ENCODE measurements at places on chromosomes 3 and 15.

GRCh38 chr3:67649681-67650080, 4.7 kb downstream of the SUCLG2 start:
- no peak for DNase-seq

GRCh38 chr15:38672814-38673670, 108.4 kb upstream of the RASGRP1 start:
- no peak for DNase-seq

- DNase-seq, result no peak
Observed at GRCh38 chr3:141940194-141940776, 63.8 kb downstream of the ATP1B3 start.

DNA sequence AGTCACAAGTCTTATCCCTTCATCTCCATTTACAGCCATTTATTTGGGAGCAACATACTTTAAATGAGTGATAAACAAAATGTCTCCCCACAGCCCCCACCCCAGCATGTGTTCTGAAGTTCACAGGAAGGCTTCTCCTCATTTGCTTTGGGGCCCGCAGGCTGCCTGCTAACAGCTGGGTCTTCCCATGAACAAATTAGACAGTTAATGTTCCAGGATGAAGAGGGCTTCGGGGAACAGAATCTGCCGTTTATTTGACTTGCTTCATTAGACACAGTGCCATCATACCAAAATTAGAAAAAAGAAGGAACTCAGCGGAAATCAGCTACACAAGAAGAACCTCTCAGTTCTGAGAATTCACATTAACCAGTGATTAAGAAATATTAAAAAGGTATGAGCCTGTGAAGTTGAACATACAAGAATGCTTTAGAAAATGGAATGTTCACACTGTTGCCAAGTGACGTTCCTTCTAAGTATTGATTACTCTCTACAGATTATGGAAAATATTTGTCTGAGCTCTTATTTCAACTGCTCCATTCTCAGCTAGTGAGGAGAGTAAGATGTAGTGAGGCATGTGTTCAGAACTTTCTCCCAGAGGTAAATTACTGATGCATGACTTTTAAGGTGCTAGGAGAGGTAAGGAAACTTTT, 107.5 kb upstream of the THBS1 start:
- no peak for DNase-seq

DNA sequence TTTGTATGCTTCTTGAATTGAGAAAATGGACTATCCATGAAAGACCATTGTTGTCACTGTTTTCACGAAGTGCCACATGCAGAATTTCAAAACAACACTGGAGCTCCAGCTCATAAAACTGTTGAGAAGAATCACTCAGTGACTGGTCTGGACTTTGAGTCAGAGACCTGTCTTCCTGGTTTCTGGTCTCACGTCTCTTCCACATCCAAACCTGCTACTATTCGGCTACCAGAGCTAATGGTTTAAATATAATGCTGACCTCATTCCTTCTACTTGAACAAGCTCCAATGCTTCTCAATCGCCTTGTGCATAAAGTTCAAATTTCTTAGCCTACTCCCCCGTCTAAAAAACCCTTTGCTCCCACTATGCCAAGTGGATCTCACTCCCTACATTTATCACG, 227.9 kb upstream of the NR2F2 start:
- no peak for DNase-seq

DNA sequence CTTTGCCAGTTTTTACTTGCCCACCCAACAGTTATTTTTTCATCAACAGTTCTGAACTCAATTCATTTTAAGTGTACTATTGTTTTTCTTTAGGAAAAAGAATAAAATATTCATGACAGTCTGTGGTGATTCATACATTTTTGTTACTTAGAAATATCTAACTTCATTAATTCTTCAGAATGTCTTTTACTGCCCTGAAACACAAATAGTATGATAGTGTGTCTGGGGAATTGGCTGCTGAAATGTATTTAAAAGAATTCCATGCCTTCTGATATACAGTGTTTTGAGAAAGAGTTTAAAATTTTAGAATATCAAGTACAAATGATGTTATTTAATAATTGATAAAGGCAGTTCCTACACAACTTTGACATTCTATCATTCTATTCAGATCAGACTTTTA, 854.1 kb downstream of the NAALADL2 start:
- DNase-seq, result no peak

DNA sequence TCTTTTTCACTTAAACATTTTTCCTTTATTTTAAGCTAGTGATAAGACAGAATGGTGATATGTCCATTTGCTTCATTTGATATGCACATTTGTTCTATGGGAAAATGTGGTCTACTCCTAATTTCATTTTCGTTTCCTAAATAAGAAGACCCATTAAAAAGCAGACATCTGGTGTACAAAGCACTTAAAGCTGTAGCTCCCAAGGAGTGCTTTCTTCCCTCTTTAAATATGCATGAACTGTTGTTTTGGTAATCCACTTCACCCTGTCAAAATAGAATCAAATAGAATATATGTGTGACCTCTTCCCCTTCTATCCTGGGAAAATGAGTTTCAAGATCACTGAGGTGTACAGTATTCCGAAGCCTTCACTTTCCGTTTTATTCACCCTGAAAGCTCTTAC, 182.8 kb downstream of the ROBO2 start:
- no peak for DNase-seq

- DNase-seq, result no peak
Observed at GRCh38 chr15:29740692-29741311, 81.5 kb downstream of the TJP1 start.

- DNase-seq, result no peak
Observed at GRCh38 chr3:149325581-149325980, 7.9 kb downstream of the TM4SF18 start.

- no peak for DNase-seq
Observed at GRCh38 chr3:108472001-108472591, 38.3 kb downstream of the MYH15 start.

DNA sequence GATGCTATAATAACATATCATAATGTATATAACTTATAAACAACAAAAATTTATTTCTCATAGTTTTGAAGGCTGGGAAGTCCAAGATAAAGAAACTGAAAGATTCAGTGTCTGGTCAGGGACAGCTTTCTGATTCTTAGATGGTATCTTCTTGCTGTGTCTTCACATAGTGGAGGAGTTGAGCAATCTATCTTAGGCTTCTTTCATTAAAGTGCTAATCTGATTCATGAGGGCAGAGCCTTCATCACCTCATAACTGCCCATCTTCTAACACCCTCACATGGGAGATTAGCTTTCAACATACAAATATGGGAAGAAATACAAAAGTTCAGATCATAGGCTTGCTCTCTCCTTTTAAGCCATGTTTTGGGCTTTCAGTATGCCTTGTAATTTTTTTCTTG, 774.8 kb upstream of the EPHA6 start:
- no peak for DNase-seq

DNA sequence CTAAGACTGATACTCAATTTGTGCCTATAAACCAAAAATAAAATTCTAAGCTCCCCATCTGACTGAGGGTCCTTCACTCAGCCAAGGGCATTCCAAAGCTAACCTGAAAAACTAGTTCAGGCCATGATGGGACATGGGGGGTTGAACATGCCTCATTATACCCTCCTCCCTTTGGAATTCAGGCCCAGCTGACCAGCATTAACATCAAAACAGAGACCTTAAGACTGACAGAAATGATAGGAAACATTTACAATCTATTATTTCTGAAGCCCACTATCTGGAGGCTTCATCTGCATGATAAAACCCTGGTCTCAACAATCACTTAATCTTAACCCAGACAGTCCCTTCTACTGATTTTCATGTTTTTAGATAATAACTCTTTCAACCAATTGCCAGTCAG, 140.4 kb downstream of the ANO10 start:
- no peak for DNase-seq

DNA sequence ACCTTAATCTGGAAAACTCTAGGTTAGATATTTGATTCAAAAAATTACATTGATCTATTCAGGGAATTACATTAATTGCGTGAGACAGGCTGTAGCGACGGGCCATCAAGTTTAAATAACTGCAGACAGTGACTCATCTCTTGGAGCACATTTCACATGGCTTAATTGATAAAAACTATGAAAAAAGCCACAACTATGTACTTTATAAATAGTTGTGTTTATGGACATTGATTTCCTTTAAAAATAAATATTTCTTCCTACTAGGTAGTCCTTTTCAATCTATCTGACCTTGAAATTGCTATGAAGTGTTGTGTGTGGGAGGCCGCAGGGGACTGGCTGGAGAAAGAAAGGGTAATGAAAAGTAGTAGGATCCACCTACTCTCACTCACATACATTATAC, 157.8 kb downstream of the IL1RAP start:
- no peak for DNase-seq

- DNase-seq, result no peak
Observed at GRCh38 chr15:74890665-74890960, 771 bp downstream of the MPI start.

- no peak for DNase-seq
Observed at GRCh38 chr3:69203631-69204314, 81.4 kb upstream of the LMOD3 start.

DNA sequence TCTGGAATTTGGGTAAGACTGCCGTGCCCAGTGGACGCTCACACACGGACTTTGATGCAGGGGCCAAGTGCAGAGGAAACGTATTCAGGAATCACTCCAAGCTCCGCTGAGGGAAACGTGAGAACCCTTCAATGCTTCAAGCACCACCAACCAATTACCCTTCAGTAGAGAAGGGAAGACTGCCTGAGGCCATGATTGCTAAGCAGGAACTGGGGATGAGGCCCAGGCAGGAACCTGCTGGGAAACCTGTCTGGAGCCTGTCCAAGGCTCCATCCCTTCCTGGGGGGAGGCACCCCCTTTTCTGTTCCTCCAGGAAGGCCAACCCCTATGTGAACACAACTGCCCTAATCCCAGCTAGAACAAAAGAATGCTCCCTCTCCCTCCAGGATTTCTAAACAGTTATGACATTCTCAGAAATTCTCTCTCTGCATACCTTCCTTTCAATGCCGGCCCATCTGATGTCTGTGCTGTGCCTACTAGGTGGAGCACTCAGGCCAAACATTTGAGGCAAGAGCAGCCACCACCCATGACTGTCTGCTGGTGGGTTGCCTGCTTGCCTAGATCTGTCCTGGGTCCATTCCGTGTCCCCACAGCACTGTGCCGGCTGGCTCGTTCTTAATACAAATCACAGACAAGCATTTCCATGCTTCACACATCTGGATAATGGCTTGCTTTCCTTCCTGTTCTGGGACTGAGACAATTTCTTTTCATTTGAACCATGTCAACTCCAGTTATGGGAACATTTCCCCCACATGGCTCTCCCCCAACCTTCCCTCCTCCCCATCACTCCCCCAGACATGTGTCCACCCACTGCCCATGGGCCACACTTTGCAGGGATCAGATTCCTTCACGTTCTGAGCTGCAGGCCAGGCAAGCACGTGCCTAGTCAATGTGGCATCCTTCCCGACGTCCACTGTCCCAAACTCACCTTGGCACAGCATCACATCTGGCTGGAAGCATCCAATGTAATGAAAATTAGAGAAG, 149.4 kb downstream of the ADAMTS17 start:
- no peak for DNase-seq

DNA sequence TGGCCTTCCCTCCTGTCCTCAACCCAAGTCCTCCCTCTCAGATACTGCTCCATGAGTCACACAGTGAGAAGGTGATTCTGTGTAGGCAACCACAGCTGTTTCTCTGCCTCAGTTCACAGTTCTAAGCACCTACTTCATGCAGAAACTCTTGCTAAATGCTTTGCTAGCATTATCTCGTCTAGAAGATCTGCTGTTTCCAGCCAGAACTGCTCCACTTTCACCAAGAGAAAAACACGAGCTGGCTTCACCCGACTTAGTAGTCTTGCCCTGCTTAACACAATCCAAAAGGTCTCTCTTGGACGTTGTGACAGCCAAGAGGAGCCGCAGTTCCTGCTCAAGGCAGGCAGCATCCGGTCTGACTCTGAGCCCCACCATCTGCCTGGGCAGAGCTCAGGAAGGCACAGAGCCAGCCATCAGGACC, 272.1 kb downstream of the UACA start:
- no peak for DNase-seq

DNA sequence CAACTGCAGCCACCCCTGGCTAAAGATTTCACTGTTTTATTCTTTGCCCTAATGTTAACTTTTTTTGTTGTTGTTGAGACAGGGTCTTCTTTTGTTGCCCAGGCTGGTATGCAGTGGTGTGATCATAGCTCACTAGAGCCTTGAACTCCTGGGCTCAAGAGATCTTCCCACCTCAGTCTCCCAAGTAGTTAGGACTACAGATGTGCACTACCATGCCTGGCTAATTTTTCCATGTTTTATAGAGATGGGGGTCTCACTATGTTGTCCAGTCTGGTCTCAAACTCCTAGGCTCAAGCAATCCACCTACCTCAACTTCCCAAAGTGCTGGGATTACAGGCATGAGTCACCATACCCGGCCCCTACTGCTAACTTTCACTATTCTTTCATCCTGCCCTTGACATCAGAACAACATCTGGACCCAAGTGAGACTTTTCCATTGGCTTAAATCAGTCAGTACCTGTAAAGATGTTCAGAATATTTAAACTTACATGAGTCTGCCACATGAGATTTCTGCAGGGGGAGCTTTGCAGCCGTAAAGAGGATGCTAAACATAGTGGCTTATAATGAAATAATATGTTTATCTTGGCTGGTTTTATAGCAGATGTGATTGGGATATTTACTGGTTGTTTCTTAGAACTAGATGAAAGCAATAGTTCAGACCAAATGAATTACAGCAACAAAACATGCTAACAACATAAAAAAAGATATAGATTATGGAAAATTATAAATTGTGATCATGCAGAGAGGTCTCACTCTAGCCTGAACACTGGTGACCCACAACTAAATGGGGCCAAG, 73.6 kb downstream of the HMG20A start:
- DNase-seq, result no peak

DNA sequence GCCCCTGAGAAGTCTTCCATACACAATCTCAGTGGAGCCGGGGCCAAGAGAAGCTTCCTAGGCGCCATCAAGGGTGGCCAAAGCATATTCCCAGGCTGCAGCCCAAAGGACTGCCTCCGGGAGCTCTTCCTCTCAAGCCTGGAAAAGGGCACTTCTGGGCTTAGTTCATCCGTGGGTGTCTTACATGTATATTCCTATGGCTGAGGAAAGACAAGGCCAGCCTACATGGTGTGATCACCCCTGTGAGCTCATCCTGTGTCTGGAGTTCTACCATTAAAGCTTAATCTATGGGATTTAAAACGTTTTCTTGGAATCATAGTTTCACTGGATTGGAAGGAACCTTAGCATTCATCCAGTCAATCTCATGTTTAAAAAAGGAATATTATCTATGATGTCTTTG, 21.9 kb upstream of the TIMP4 start:
- no peak for DNase-seq

- no peak for DNase-seq
Observed at GRCh38 chr15:49273734-49274318, 103.8 kb downstream of the GALK2 start.

DNA sequence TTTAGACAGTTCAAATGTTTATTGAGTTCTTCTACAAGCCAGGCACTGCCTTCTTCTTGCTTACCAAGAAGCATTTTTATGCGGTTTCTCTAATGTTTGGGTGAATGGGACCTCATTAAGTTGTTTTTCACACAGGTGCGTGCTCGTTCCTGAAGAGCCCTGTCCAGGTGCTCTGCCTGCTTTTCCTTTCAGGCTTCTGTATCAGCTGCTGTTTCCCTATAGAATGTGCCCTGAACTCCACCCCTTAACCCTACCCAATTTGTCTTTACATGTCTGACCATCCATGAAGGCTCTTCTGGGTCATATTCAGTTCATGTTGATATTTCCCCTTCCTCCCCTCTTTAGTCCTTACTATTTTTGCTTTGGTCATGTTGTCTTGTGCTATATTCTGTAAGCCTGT, 22.4 kb upstream of the GOLGA6L10 start:
- no peak for DNase-seq
